Right lung (tissue), 10 donors: ENCODE measurements at places on chromosomes 3 and 15. TPM values are rescaled to one million over a fixed set of nuclear protein-coding genes. Genes with fewer than 3 reads are reported as not detected.

DNA sequence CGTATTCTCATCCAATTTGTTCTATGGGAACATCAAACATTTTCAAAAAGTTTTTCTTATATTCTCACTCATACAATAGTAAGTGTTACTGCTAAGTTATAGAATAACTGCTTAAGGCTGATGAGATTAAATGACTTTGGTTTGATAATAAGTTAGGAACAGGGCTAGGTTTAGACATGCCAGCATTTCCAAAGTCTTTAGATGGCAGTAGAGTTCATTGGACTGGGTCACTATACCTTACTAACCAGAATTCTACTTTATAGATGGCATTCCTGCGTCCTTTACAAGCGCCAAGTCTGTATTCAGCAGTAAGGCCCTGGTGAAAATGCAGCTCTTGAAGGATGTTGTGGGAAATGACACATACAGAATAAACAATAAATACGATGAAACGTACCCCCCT is 21.7 kb downstream of the PLAAT1 start:
- no peak for DNase-seq

DNA sequence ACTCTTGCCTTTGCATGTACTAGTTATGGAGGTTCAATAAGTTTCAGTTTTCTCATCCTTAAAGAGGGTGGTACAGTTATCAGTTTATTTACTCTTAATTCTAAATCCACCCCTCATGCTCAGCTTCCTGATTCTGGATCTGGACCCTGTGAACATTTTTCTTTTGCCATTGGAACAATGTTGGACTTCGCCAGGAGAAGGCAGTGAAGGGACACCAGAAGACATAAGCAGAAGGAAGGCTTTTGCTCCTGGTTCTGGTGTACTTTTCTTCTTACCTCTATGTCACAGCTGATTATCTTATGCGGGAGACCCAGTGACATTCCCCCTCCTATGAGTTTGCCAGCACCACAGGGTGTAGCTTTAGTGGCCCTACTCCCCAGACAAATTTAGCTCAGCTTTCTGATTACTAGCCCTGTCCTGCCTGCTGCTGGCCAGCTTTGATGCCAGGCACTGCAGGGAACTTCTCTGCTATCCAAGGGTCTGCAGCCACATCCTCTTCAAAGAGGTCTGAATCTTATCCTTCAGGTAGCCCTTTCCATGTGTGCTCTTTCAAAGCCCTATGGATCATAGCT is 466.3 kb upstream of the EPHA3 start:
- no peak for DNase-seq

- DNase-seq: peak; percentile 57
Measured at GRCh38 chr3:111338059-111338698, 203.8 kb upstream of the CD96 start.

- peak; percentile 87 for DNase-seq
Measured at GRCh38 chr3:72270072-72270681, 485.2 kb upstream of the PROK2 start.

Gene MUC13
- not detected for polyA plus RNA-seq

DNA sequence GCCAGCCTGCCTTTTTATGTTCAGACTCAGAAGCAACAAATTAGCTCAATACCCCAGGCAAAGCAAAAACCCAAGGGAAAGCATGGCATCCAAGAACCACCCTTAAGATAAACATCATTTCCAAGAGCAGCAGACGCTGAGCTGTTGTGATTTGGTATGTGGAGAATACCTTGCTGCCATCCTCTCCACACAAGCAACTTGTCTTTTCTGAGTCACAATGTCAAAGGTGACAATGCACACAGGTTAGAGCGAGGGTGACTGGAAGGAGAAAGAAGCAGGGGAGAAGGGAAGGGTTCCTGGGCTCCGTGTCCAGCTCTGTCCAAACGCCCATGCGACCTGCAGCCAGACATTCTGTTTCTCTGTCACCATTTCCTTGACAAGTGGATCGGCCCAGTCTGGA is 6.0 kb downstream of the PCSK6 start:
- no peak for DNase-seq

DNA sequence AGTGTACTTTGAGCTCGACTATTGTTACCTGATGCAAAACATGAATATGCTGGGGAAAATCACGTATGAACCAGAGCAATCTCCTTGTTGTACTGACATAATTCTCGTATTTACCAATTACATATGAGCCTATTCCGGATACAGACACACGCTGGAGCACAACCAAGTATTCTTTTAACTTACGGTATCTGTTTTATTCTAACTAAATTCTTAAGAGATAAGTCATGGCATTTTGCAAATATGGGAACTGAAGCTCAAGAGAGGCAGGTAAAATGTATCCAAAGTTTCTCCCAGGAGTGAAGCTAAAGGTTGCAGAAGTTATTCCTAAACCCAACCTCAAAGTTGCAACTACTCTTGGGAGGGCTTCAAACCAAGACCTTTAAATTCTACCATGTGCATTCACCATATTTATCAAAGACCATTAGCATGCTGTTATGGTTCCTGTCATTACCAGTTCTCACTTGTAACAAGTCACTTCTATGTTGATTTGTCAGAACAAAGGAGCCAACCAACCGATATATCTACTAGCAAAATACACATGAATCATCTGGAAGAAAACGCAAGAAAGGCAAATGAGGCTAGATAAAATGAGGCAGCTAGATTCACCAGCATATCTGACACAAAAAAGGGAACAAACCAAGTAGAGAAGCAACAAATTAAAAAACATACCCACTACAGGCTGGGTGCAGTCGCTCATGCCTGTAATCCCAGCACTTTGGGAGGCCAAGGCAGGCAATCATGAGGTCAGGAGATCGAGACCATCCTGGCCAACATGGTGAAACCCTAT is 17.8 kb downstream of the TBL1XR1 start:
- DNase-seq: no peak

DNA sequence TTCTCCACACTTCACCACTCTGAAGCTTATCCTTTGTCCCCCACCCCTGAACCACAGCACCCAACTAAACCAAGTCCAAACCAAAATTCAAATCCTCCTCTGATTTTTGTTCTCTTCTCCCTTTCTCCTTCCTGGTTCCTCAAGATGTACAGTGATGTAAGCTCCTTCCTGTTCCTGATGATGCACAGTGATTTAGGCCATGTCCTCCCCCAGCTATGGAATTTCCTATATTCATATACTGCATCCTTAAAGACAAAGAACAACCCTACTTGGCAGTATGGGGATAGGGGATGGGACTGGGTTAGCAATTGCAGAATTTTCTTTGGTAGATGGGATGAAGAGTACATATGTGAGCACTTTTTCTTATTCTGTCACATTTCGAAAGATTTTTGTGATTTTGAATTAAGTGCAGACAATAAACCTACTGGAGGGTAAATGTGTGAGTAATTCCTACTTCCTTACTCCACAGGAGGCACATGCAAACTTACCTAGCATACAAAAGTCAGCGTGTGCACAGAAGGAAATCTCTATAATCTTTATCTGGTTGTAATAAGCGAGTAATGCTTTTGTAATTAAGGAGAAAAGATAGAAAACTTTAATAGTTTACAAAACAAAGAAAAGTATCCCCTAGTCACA is 125.0 kb downstream of the ANO10 start:
- no peak for DNase-seq

Gene TM4SF4
- not detected for polyA plus RNA-seq

DNA sequence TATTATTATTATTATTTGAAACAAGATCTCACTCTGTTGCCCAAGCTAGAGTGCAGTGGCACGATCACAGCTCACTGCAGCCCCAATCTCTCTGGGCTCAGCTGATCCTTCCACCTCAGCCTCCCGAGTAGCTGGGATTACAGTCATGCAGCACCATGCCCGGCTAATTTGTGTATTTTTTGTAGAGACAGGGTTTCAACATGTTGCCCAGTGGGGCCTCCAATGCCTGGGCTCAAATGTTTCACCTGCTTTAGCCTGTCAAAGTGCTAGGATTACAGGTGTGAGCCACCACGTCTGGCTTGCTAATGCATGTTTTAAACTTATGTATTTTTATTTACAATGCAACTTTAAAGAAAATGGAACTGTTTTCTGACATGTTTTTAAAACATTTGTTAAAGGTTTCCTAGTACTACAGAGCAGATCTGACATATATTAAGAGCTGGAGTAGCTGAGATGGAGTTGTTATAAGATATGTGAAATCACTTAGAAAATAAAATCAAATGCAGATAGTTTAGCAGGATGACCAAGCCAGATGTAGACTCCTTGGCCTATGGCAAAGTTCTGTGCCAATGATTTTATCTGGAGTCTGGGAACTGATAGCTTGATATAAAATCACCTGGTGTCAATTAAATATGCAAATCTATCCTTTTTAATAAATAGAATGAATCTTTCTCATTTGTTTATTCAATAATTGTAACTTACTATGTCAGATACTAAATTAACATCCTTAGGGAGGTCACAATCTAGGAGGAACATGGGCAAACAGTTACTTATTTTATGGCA is 310.1 kb upstream of the NAALADL2 start:
- no peak for DNase-seq

- DNase-seq: peak; percentile 84
Measured at GRCh38 chr3:143119009-143119914, at the start of gene CHST2. TSS of gene CHST2 (plus strand) at chr3:143119771. CDS start at chr3:143120817, 1,046 bp downstream.
